ENCODE measurements at places on chromosomes 7 and 10.

DNA sequence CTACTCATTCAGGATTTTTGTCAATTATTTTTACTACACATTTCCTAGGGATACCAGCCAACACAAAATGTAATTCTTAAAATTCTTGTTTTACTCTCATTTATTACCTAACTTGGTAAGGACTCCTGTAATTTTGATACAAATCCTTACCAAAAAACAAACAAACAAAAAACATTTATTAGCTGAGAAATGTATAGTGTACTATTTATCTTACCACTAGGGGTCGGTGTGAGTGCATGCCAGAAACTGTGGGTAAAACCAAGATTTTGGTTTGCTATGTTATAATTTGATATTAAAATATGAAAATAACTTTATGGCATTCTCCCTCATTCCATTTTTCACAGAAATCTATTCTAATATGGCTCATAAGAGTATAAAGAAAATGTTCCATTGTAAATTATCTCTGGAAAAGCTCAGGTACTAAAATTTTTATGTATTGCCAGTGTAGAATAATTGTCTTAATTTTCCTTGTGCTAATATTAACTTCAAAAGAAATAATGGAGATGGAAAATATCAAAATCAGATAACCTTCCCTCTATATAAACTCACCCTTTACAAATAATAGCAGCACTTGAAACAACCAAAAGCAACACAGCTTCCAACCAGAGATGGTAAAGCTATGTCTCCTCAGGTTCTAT is 290.8 kb upstream of the PCDH15 start:
- DNase-seq: no peak

GRCh38 chr7:122055073-122055472 is 89.0 kb downstream of the AASS start:
- DNase-seq: no peak

DNA sequence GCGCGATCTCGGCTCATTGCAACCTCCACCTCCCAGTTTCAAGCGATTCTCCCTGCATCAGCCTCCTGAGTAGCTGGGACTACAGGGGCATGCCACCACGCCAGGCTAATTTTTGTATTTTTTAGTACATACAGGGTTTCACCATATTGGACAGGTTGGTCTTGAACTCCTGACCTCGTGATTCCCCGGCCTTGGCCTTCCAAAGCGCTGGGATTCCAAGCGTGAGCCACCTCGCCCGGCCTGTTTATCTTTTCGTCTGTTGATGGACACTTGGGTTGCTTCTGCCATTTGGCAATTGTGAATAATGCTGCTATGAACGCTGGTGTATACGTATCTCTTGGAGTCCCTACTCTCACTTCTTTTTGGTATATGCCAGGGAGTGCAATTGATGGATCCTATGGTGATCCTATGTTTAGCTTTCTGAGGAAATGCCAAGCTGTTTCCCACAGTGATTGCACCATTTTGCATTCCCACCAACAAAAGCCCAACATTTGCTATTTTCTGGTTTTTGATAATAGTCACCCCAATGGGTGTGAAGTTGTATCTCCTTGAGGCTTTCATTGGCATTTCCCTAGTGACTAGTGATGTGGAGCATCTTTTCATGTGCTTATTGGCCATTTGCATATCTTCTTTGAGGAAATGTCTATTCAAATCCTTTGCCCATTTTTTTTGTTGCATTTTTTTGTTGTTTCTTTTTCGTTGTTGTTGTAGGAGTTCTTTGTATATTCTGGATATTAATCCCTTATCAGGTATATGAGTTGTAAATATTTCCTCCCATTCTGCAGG is 3.5 kb downstream of the ANTXRL start:
- no peak for DNase-seq

GRCh38 chr7:115363916-115364315 is 442.0 kb downstream of the MDFIC start:
- DNase-seq: no peak

- no peak for DNase-seq
Observed at GRCh38 chr10:107554333-107554732, 389.8 kb upstream of the SORCS1 start.

DNA sequence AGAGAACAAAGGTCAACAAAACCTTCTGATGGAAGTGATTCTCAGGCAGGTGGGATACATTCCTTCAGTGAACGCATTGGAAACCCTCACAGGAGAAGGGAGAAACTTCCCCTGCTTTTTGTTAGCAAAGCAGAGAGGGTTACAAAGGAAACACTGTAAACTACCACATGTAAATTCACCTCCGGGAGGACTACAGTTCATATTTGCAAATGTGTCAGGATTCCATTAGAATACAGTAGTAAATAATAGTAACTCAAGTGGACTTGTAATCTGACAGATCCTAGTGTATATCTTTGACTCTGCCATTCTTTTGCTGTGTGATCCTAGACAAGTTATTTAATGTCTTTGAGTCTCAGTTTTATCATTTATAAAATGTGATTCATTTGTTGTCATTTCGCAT is 504.3 kb upstream of the NRP1 start:
- DNase-seq: no peak

GRCh38 chr7:152663931-152664330 is 12.0 kb downstream of the XRCC2 start:
- no peak for DNase-seq

DNA sequence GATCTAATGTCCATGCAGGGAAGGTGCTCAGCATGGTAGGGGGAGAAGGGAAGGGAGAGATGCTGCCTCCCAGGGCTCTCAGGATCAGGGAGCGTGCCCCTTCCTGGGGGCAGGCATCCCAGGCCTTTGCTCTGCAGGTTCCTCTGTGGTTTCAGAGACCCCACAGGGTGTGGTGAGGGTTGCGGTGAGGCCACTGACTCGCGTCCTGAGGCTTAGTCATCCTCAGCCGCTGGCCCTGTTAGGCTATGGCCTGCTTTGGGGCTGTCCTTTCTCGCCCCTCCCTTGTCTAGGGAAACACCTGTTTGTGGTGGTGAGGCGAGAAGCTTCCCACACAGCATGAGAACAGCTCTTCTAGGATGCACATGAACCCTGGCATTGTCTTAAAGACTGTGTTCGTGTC is 558.3 kb upstream of the FOXK1 start:
- DNase-seq: no peak

- DNase-seq: no peak
Observed at GRCh38 chr7:27952456-27953285, 212.7 kb downstream of the TAX1BP1 start.

DNA sequence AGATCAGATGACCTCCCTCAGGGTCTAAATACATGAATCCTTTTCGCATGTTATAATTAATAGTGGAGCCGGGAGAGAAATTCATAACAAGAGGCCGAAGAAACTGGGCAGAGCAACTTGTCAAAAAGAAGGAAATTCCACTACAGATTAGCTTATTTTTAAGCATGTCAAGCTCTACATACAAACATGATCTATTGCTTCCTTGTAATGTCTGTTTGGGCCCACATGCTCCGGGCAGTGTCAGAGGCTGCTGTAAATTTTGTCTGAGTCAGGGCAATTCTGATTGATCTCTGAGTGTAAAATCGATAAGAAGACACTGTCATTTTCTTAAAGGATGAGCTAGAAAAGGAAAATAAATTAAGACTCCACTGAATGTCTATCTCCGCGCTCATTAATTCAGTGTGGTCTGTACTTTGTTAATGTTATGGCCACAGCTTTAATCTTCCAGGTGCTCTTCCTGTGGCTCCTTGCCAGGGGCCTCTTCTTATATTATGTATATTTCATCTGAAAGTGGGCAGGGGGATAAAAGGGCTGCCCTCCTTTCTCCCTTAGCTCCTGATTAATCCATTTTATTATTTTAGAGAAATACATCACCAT is 194.1 kb upstream of the SP8 start:
- no peak for DNase-seq

DNA sequence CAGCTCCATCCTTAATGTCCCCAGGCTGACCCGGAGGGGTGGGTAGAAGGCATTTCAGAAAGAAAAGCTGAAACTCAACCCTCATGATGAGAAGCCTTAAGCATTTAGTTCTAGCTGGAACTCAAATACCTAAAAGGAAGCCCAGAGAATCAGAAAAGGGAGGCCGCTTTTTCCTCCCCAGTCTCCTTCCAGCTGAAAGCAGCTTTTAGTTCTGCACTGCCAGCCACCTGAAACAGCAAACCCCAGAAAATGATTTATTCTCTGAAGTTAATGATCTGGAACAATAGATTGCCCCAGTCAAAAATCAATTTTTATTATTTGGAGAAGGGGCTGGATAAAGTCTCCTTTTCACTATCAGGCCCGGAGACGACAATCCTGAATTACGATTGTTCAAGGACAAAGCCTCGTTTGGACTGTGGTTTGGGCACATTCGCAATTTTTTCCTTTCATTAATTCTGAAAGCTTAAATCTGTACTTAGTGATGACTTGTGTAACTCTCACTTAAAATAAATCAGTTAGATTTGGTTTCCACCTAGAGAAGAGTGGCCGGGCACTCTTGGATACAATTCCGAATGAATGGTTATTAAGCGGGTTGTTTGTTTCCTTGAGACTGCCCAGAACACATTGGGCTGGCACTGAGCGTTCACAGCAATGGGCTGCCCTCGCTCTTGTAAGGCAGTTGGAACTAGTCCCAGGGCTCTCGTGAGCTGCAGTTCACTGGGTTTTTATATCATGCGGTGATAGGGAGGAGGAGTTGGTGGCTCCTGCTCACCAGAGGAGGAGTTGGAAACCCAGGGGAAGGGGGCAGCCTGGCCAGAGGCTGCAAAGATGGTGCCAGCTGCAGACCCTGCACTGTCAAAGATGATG is 262.2 kb downstream of the CCSER2 start:
- DNase-seq: no peak

GRCh38 chr10:78772986-78773530 is 295.7 kb upstream of the ZMIZ1 start:
- DNase-seq: no peak

DNA sequence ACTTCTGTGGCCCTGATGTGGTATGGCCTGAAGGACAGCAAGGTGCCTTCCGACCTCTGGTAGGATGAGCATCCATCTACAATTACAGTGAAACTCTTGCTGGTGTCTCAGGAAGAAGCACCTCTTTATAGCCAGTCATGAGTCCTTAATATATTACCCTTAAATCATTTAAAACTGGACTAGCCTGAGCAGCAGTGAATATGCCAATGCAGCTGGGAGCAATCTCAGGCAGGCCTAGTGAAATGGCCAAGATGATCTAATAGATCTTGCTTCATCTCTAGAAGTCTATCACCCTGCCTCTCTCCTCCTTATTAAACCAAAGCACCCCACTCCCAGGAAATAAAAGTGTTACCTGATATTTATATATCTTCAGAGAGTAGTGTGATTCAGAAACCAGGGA is 66.7 kb upstream of the SORCS3 start:
- DNase-seq: no peak

GRCh38 chr10:51004776-51005175 is 69.5 kb upstream of the PRKG1 start:
- no peak for DNase-seq

GRCh38 chr7:90596671-90597562 is 796 bp downstream of the CDK14 start:
- DNase-seq: no peak

DNA sequence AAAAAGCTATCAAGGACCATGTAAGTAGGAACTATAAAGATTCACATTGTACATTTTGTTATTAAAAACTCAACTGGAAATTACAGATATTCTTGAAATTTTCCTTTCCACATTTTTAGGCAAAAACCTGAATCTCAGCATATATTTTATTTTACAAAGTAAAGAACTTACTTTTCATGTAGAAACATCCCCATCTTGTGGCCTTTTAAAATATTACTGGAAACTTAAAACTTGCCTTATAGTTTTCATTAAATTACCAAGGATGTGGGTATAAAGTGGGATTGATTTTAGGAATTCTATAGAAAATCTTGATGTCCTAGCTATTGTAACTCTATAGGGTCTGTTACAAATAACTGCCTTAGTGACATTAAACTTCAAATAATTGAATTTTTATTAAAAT is 10.6 kb downstream of the DBF4 start:
- no peak for DNase-seq

GRCh38 chr7:114554781-114555537 is 140.3 kb downstream of the FOXP2 start:
- no peak for DNase-seq

- DNase-seq: no peak
Observed at GRCh38 chr7:87704590-87704989, 76.4 kb downstream of the RUNDC3B start.

DNA sequence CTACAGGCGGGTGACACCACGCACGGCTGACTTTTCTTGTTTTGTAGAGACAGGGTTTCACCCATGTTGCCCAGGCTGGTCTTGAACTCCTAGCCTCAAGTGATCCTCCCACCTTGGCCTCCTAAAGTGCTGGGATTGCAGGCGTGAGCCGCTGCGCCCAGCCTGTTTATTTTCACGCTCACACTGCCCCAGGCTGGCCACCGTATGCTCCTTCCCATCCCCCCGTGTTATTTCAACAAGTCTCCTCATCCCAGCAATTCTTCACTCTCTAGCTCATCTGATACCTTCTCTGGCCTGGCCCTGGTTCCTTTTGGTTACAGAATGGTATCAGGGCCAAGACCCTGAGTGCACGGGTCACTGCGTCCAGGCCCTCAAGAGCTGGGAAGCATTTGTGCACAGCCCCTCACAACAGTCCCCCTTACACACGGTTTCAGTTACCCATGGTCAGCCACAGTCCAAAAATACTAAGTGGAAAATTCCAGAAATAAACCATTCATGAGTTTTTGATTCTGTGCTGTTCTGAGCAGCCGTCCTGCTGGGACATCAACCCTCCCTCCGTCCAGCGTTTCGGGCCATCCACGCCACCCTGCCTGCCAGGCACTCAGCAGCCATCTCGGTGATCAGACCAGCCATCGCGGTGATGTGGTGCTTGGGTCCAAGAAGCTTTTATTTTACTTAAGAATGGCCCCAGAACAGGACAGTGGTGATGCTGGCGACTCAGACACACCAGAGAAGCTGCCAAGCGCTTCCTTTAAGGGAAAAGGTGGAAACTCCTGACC is 8.9 kb downstream of the COX19 start:
- DNase-seq: no peak

GRCh38 chr10:108608860-108609259 is 1314.5 kb downstream of the XPNPEP1 start:
- no peak for DNase-seq

- DNase-seq: peak; percentile 26
Observed at GRCh38 chr10:96229568-96230030, 41.8 kb downstream of the BLNK start.

DNA sequence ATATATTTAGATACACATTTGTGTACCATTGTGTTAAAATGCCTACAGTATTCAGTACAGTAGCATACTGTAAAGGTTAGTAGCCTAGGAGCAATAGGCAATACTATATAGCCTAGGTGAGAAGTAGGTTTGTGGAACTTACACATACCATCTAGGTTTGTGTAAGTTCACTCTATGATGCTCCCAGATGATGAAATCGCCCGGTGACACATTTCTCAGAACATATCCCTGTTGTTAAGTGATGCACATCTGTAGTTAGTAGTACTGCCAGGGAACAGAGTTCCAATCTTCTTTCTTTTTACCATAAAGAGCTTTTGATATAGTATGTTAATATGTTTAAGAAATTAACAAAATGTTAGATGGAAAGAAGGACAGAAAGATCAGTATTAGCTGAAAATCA is 138.2 kb downstream of the SNX13 start:
- DNase-seq: no peak

- no peak for DNase-seq
Observed at GRCh38 chr10:72887043-72887442, 6.5 kb upstream of the OIT3 start.
